ENCODE measurements at places on chromosomes 4 and X. TPM values are rescaled to one million over a fixed set of nuclear protein-coding genes. Genes with fewer than 3 reads are reported as not detected.

SPANXA1 gene
- not detected for total RNA-seq

CFAP97 gene
- total RNA-seq, result 11.3 TPM

GRCh38 chrX:65575022-65575421 is 40.4 kb upstream of the LAS1L start:
- no peak for DNase-seq

DNA sequence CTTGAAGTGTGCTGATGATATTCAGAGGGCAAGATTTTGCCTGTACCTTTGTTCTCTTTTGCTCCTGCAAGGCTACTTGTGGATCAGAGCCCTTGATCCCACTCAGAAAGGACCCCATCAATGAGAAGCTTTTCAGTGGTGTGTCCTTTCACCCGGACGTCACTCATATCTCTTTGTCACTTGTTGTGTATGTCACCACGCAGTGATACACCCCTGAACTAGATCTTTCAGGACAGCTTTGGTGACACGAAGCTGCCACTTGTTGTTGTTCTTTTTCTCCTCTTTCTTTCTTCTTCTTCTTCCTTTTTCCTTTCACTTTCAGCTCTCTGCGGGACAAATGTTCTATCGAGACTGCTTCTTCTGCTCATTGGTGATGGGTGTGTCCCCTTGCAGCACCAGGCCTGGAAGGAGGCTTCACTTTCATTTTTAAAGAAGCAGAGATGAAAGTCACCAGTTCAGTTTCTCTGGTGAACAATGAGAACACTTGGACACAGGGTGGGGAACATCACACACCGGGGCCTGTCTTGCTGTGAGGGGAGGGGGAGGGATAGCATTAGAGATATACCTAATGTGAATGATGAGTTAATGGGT is 83.6 kb downstream of the NBDY start:
- no peak for DNase-seq

DNA sequence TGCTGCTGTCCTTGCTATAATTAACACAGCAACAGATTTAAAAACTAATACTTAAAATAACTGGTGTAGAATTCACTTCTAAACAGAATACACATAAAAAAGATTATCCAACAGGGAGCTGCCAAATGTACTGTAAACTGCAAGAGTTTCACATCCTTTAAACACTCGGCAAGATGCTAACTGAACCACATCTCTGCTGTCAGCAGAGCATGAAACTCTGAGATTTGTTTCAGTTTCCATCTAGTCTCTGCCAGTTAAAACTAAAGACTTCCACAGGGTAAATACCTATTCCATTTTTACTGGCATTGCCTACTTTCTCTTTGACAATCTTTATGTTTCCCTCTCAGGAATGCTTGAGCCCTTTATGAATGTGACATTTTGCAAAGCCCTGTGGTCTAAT is 127.7 kb downstream of the SLC7A11 start:
- DNase-seq, result no peak

PDLIM5 gene
- 79.0 TPM for total RNA-seq

DNA sequence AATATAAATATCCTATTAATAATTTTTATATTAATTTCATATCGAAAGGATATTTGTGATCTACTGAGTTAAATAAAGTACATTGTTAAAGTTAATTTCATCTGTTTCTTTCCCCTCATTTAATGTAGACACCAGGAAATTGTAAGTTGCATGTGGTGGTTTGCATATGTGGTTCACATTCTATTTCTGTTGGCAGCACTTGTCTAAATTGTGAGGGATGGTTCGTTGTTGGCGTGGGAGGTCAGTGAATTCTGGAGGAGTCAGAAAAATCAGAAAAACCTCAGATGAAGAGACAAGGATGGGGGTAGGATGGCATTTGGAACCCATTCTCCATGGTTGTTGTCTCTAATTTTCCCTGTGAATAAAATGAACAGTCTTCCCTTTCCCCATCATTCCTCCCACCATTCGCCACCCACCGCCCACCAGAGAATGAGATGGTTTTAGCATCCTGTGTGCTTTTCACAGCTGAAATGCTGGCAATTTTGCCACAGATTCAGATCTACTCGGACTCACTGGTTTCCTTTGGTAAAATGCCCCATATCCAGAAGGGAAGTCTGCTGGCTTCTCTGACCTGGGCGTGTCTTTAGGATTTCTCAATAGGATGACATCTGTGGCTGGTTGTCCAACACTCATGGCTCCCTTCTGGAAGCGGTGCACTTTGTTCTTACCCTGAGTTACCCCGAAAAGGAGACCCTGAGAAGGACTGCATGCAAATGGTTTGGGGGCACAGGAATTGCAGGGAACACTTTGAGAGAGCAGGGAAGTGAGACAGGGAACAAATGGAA is 52.3 kb downstream of the LGI2 start:
- DNase-seq, result no peak

GRCh38 chrX:24877854-24878650 is 137.7 kb downstream of the ARX start:
- no peak for DNase-seq

SH2D1A gene
- total RNA-seq, result 0.70 TPM

SULT1B1 gene
- 31.0 TPM for total RNA-seq

DNA sequence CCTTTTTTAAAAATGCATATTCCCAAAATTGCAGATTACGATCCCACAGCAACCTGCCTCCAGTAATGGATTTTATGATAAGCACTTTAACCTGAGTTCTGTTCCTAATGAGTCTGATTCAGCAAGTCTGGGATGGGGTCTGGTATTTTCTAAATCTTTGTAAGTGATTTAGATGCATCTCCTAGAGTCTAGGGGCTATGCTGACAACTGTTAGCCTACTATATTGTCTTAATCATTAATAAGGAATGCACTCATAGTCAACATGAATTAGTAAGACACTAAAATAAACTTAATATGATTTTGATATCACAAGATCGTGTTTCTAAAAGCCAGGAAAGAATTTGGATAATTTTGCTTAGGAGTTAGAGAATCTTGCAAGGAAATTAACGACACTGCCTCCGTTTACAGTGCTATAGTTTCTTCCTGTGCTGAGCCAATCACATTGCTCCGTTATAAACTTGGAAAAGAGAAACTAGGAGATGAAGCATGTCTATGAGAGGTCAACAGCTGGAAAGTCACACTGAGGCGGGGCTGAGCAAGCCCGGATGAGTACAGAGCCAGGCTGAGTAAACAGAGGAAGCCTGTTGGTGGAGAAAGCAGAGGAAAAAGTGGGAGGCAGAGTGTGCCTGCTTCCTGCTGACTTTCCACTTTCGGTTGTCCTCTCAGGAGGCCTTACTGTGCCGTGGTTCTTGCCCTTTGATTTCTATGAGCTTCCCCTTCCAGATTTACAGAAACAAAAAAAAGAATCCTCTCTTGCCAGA is 5.4 kb downstream of the SCARB2 start:
- DNase-seq, result peak; percentile 87

- no peak for DNase-seq
Measured at GRCh38 chr4:180828455-180829018, 1414.7 kb upstream of the TENM3 start.

DNA sequence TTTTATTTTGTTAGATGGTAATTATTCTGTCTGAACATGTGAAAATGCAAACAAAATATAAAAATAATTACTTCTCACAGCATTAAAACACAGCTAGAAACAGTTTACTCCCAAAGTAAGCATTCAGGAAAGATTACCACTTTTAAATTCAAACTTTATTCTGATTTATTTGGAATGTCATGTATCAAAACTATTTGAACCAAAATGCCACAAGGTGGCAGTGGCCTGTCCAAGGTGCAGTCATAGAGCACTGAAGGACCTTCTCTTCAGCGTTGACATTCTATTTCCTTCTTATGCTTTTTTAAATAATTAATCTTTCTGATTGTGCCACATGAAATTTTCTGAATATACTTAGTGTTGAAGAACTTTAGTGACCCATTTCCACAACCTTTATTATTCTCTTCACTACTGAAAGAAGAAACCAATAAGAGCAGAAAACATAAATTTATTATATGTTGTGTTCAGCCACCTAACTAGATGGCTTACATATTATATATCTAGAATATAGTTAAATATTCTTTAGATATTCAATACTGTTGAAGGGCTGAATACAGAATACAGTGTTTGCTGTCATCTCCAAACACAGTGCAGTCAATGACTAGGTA is 283.6 kb downstream of the CFAP299 start:
- DNase-seq, result no peak

DNA sequence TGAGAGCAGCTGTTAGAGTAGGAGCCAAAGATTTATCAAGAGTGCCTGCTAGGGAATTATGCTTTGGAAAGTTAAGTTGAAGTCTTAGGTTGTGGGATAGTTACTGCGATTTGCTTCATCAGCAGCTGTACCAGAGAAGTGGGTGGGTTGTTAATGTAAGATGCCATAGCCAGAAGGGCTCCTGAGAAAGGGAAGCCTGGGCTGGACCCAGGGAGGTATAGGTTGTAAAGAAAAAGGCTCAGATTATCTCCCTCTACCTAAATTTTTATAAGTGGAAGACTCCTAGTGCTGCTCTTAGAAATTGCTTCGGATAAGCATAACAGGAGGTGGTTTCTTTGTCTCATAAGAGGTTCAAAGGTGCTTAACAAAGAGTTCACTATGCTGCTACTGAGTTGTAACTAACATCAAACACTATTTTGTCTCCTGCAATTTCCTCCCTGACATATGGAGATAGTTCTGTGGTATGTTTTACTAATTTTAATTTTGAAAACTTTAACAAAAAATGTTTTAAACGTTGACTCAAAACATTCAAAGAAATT is 356.9 kb downstream of the DTHD1 start:
- DNase-seq, result no peak

- DNase-seq, result no peak
Measured at GRCh38 chrX:10486373-10486772, 134.0 kb downstream of the MID1 start.

DNA sequence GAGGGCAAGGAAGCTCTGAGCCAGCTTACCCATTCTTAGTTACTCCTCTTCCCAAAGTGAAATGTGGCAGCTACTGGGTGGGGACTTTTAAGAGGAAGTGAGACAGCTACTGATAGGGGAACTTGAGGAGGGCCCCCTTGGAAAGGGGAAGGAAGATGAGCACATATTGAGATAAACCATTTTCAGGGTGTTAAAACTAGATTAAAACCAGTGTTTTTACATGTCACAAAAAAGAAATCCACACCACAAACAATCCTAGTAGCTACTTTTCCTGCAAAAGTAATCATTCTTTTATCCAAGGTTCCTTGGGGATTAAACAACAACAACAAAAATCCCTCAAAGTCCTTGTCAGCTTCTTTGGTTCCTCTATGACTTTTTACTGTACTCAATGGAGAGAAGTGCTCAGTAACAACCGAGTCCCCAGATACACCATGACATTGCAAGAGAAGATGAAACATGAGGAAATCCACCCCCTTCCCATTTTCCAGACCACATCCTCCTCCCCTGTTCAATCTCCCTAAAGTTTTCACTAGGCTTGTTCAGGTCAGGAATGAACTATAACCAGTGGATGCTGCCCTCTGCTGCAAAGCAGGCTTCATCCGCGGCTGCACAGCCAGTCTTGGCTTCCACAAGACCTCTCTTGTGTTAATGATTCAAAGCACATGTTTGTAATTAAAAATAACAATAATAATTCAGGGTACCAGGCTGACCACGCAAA is 113.5 kb upstream of the TMEM164 start:
- no peak for DNase-seq

PPP2R3B gene
- total RNA-seq, result 9.3 TPM

DNA sequence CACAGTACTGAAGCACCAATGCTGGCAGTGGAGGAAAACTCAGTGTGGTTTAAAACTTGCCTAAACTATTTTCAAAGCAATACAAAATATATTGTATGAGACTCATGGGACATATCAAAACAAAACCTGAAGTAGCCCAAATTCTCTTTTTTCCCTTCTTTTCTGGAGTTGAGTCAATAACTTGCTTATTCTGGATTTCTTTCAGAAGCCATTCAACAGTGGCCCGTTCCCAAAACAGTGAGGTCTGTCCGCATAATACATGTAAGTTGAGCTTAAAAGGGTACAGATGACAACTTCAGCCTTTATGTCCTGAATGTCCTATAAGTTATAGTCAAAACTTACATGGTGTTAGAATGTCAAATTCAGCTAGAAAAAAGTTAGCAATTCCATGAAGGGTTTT is 100.8 kb downstream of the SHISA3 start:
- DNase-seq, result no peak

GRCh38 chr4:90146306-90146705 is 19.1 kb downstream of the CCSER1 start:
- DNase-seq, result no peak

DNA sequence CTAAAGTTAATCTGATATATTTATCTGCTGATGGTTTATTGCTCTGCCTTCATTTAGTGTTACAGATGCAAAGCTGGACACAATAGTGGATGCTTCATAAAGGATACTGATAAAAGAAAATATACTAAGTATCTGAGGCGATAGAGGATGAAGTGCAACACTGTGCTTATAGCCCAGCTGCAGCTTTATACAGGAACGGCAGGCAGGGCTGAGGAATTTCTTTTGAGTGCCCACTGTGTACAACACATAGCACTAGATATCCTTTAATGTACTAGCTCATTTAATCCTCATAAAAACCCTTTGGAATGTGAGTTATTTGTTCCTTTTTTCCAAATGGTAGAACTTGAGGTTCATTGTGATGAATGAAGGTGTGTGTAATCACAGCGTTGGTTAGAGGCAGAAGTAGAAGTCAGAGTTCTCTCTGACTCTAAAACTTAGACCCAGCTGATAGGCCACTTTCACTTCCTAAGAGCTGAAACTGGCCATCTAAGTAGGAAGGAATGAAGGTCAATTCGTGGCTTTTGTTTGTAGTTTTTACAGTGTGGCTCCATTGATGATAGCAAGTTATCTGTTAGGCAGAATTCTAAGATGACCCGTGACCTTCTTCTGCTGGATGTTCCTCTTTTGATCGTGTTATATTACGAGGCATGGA is 138.0 kb downstream of the VEGFC start:
- no peak for DNase-seq

- DNase-seq, result no peak
Measured at GRCh38 chr4:122671919-122672490, 51.1 kb upstream of the IL21 start.

- peak; percentile 94 for DNase-seq
Measured at GRCh38 chrX:275967-276580, 5.1 kb upstream of the PLCXD1 start.

GRCh38 chr4:26263165-26263564 is 57.6 kb upstream of the RBPJ start:
- no peak for DNase-seq

BMP3 gene
- not detected for total RNA-seq

ARMCX2 gene
- total RNA-seq, result 2.3 TPM

- DNase-seq, result no peak
Measured at GRCh38 chrX:46953137-46953527, 40.9 kb downstream of the JADE3 start.

DGKQ gene
- 7.0 TPM for total RNA-seq

Measured in left lobe of liver (tissue), 2 donors.